Right lung (tissue), 10 donors: ENCODE measurements at places on chromosomes 6 and 20.
A peak's percentile ranks its signal among the peaks of the same experiment; 100 is the strongest.

DNA sequence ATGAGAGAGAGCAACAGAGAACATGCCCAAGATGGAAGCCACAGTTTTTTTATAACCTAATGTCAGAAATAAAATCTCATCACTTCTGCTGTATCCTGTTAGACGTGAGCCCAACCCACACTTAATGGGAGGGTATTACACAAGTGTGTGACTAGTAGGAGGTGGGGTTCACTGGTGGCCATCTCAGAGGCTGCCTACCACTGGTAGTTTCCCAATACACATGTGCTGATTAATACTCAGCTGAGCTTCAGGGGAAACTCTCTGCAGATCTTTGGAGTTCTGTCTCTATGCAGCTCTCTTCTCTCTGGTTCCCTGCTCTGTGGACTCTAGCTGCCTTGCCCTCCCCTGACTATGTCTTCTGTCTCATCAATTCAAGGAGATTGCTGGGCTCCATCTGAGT lies 35.7 kb downstream of the CNBD2 start:
- DNase-seq, result no peak

DNA sequence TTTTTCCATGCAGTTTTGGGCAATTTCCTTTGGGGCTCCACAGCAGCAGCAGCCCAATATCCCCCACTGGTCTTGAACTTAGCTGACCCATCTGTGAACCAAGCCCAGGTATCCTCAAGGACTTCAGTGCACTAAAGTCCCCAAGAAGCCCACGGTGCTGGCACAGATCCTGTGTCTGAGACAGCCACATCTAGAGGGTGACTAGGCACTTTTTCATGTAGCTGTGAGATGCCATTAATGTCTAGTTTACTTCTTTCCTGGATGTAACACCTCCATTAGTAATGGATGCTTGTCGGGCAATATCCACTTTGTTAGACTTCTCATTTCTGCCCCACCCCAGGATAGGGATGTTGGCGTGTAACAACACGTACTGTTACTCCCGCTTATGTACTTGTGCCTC lies 176.2 kb upstream of the PROKR2 start:
- DNase-seq, result no peak

DNA sequence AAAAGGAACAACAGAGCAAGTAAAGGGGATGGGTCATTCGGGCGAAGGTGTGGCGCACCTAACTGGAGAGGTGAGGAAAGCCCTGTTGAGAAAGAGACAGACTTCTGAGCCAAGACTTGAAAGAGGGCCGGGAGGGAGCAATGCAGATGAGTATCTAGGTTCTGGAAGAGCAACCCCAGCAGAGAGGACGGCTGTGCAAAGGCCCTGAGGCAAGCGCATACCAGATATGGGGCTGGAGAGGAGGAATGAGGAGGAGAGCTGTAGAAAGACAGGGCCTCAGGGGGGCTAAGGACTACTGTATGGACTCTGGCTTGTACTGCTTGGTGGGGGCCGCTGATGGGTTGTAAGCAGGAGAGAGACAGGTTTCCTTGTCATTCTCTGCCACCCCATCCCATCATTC lies 21.9 kb downstream of the TRERF1 start:
- DNase-seq, result no peak

DNA sequence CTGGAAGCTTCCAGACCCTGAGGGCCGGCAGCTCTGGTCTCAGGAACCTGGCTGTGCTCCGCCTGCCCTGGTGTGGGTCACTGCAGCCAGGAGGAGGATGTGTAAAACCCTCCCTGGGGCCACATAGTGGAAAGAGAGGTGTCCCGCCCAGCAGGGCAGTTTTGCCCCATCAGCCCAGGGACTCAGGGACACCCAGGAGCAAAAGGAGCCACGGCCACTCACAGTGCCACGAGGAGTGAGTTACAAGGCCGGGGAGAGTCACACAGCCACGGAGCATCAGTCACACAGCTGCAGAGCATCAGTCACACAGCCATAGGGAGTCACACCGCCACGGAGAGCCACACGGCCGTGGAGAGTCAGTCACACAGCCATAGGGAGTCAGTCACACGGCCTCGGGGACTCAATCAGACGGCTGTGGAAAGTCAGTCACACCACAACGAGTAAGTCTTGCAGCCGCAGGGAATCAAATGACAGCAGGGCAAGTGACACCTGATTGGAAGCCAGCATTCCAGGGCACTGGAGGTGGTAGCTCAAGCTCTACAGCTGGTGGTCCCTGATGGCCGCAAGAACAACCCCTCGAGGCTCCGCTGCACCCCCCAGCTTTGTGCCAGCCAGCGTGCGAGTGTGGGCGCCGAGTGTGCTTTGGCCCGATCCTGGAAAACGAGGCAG lies 60.9 kb downstream of the DLL1 start:
- peak; percentile 49 for DNase-seq

- no peak for DNase-seq
Measured at GRCh38 chr6:100577425-100577824, 112.7 kb upstream of the SIM1 start.

- no peak for DNase-seq
Measured at GRCh38 chr6:12049165-12049564, 37.1 kb downstream of the HIVEP1 start.

DNA sequence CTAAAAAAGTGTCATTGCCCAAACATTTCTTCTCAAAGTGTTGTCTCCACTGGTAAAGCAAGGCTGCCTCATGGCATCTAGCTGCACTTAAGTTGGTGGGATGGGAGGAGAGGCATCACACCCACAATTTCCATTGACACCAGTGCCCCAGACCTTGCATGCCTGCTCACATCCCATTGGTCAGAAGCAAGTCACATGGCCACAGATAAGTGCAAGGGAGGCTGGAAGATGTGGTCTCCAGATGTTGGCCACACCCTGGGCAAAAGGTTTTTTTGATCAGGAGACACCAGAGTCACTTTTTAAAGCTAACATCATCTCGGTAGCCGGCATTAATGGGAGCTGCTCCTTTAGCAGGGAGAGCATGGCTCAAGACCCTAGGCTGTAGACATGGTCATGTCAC lies 157.1 kb upstream of the CST7 start:
- no peak for DNase-seq

GRCh38 chr6:117449549-117450439 lies 24.1 kb upstream of the ROS1 start:
- peak; percentile 71 for DNase-seq

DNA sequence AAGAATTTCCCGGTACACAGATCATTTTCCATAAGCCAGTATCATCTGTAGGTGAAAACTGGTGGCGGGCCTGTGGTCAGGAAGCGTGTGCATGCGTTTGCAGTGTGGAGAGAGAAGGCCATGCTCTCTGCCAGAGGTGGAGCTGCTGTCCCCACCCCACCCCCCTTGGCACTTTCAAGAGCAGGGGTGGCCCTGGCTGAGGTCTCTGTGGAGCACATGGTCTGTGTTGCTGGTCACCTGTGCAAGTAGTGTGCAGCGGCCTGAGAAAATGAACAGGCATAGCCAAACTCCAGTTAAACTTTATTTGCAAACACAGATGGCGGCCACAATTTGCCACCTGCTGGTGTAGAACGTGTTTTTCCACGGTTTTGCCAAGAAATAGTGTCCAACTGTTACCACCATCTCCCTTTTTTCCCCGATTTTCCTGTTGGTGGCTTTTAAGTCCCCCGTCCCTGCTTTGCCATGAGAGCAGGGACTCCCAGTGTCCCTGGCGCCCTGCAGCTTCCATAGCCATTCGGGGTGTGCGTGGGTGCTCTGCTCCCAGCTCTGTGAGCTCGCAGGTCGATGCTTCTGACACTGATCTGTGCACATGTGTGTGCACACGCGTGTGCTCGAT lies 2.5 kb downstream of the ADRM1 start:
- DNase-seq, result no peak

GRCh38 chr6:7727946-7728854 lies 2.3 kb downstream of the BMP6 start:
- DNase-seq, result peak; percentile 9

DNA sequence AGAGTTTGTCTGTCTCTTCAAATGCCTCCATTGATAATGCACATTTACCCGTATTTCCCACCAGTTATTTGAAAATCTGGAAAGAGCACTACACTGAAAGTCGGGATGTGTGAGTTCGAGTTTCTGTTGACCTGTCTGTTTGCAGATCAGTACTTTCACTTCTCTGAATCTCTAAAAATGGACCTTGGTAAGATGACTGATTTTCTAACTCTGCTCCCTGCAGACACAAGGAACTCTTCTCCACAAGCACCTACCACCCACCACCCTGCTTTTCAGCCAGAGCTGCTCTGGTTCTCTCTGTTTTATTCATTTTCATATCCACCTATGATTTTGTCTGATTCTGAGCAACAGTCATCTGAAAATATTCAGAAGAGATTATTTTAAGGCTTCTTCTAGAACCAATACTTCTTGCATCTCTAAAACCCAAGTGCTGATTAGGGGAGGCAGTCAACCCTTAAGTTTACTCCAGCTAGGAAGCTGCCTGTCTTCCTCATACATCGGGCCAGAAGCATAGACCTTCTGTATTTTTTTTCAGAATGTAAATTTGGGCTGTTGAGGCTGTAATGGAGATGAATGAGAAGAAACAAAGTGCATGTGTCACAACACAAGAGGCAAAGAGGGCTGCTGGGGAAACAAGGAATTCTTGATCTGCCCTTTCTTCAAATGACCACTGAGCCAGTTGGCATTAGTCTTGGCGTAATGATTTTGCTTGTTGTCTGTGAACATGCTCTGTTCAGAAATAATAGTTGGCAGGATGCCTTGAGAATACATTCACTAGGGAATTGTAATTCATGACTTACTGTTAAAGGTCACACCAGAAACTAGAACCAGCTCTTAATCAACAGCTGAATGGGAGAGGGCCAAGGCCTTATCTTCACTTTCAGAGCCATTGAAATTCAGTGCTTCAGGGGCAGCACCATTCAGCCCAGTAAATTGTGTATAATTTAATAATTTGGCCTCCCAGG lies 85.4 kb upstream of the MYLIP start:
- no peak for DNase-seq

GRCh38 chr20:54113566-54113965 lies 43.2 kb upstream of the BCAS1 start:
- DNase-seq, result no peak

- DNase-seq, result no peak
Measured at GRCh38 chr20:45408646-45409213, 641 bp downstream of the DBNDD2 start.

- DNase-seq, result peak; percentile 28
Measured at GRCh38 chr6:153023977-153024708, 21.6 kb upstream of the MTRF1L start.

DNA sequence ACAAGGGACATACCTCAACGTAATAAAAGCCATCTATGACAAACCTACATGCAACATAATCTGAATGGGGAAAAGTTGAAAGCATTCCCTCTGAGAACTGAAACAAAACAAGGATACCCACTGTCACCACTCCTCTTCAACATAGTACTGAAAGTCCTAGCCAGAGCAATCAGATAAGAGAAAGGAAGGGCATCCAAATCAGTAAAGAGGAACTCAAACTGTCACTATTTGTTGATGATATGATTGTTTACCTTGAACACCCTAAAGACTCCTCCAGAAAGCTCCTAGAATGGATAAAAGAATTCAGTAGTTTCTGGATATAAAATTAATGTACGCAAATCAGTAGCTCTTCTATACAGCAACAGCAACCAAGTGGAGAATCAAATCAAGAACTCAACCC lies 39.4 kb downstream of the ZNF311 start:
- no peak for DNase-seq

GRCh38 chr6:31359581-31359980 lies 2.6 kb upstream of the HLA-B start:
- DNase-seq, result no peak

DNA sequence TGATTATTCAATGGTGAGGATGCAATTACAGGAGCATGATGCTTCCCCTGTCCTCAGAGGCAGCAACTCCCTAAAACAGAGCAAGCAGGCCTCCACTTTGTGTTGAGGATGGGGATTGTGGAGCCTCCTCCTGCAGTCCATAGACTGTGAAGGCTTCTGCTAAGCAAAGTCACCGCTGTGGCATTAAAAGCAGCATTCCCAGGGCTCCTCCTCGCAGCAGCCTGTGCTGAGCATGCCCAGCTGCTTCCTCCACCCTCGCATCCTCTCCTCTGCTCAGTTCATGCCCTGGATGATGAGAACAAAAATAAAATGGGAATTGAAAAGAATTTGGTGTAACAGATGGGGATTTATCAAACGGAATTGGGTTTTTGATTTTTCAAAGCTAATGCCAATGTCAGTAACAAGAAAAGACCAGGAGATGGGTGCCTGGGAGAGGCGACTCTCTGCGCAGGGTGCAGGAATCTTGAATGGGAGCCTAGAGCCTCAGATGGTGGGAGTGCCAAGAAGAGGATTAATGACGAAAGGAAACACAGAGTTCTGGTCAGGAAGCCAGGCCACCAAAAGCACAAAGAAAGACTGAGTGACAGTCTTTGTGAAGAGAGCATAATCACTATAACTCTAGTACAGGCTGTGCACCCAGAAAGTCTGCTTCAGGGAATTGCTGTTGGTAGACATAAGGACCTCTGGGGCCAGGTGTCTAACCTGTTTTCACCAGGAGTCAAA lies 347.6 kb downstream of the TPBG start:
- no peak for DNase-seq

DNA sequence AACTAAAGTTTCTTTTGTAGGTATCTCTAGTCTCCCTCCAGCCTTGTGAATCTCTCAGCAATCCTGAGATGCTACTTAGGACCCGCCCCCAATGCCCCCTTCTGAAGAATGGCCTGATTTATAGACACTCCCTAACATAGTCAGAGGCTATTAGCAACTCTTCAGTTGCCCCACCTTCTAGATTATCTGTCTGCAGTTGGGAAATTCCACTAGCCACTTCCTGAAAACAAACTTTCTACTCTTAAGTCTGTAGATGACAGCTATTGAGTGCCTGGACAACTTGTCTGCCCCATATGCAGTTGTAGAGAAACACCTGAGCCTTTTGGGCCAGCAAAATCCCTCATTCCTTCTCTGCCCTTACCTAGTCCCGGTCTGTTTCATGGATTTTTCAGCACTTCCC lies 188.2 kb upstream of the PREP start:
- no peak for DNase-seq
